Activated naive CD4-positive, alpha-beta T cell treated with anti-CD3 and anti-CD28 coated beads, Interleukin-2, amount 10 ng/mL, durations not matched to agents 5 hours and 36 hours (primary cell): ENCODE measurements at places on chromosomes 4 and X. TPM values are rescaled to one million over a fixed set of nuclear protein-coding genes. Genes with fewer than 3 reads are reported as not detected.

Gene FGFBP2
- 5.2 TPM for total RNA-seq

Gene MAGEA8
- not detected for total RNA-seq

Gene CACNA1F
- 0.91 TPM for total RNA-seq

Gene NKX3-2
- not detected for total RNA-seq

Gene DUSP21
- total RNA-seq, result not detected

Gene SOX3
- total RNA-seq, result not detected

Gene KCTD8
- not detected for total RNA-seq
